ENCODE measurements at places on chromosomes 2 and 18.

GRCh38 chr2:12819721-12820120, 103.0 kb downstream of the TRIB2 start:
- DNase-seq, result no peak

DNA sequence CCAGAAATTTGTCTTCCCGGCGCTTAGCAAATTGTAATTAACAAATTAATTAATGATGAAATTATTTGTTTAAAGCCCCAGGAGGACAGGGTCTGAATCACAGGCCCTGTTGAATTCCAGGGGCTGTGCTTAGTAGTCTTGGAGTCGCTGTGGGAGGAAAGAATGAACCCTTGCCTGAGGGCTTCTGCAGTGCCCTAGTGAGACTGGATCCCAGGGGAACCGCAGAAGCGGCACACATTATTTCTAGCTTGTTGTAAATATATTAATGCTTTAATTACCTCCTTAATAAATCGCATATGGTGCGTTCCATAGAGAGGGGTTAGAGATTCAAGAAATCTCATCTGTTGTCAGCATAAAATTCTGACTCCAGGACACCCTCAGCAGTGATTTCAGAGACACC, 235.4 kb downstream of the CELF4 start:
- no peak for DNase-seq

DNA sequence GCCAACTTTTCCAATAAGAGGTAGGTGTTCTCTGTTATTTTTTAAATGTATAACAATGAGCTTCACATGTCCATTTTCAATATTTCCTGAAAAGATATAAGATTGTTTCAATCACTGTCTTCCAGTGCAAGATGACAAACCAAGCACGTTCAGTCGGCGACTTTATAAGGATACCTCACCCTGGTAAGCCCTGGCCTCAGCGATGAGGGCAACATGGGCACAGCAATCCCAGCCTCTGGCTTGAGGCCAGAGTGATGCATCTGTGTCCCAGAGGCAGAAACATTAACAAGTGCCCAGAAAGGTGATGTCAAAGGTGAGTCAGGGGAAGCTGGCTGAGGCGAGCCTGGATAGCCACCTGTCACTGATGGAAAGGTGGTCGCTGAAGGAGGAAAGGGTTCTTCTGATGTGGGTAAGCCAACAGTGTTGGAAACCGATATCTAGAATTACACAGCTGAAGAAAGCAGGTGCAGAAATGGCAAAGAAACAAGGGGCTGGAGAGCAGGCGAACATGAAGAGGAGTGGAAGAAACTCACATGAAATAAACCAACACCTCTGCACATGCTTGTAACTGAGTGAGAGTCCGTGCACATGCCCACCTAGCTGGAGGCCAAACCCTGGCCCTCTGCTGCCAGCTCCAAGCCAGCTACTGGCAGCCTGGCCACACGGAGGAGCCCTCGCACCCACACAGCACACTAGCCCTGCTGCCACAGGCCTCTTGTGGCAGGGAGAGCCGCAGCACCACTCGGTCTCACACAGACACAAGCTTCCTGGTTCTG, 65.5 kb downstream of the FBXO15 start:
- peak; percentile 50 for DNase-seq

DNA sequence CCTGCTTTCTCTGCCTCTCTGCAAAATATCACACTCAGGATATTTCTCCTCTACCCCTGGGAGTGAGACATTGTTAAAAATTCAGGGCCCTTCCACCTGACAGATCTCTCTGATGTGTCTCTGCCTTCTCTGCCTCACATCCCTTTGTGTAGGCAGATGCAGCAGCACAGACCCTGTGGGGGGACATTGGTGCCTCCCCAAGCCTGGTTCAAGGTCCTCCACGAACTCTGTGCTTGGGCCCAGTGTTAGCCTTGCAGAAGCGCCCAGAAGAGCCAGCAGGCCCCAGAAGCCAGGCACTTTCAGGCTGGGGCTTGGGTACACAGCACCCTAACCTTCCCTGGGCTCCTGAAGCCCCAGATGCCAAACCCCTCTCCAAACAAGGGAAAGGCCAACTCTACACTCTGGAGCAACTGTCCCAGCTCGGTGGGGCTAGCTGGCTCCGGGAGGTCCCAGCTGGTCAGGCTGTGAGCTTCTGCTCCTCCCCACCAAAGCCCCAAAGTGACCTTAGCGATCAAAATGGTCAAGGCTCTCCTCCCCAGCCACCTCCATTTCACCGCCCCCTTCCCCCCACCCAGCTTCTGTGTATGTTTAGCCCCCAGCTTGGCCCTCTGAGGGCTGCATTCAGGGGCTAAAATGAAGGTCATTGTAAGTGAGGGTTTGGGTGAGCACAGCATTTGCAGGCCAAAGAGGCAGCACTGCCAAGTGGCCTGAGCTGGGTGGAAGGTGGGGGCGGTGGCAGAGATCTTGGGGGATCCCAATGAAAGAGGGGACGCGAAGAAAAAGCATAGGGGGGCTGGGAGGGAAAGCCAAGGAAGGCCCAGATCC, 2.6 kb downstream of the HOXD9 start:
- DNase-seq, result no peak

- no peak for DNase-seq
Observed at GRCh38 chr2:128307595-128307994, 11.1 kb downstream of the HS6ST1 start.

DNA sequence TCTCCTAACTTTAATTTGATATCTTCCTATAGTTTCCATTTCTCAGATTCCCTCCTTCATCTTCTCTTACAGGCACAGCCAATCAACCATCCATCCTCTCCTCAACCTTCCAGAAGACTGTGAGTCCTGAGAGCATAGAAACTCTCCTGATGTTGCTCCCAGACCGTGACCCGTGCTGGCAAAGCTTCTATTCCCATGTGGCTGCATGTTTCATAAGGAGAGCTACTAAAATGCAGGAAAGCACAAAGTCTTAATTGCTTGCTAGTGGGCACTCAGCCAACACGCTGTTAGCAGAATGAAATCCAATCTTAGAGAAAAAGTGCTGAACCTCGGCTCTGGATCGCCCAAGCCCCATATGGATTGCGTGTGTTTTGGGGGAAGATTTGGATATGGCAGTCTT, 1244.7 kb upstream of the ZEB2 start:
- no peak for DNase-seq

GRCh38 chr18:42094875-42095274, 139.8 kb downstream of the PIK3C3 start:
- DNase-seq, result no peak

DNA sequence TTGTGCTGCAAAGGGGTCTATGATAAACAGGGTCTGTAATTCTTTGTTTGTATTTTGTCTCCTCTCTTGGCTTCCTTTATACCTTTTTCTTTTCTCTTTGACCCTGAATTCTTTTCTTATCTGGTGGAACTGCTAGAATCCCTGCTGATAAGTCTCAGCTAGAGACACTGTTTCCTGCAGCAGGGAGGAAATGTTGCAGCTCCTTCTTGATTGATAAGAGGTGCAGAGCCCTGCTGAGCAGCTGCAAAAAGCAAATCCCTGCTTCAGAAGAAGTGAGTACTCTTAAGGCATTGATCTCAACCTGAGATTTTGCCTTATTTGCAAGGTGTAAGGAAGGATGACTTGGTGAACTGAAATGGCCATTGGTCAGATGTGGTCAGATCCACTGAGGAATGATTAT, 167.8 kb downstream of the NUP35 start:
- DNase-seq, result no peak

DNA sequence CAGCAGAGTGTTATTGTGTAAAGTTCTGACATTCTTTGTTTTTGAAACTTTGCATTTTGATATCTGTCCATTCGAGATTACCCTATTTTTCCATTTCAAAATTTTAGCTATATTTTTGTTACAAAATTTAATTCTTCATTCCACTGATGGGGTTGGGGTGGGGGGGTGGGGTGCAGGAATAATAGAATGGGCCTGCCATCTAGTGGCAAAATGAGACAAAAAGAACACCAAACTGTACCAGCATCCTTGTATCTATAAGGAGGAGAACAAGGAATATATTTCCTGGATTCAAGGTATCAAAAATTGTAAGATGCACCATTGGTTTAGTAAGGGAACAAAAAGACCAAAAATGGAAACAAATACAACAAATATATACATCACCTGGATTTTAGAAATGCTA, 27.9 kb upstream of the TTR start:
- no peak for DNase-seq

DNA sequence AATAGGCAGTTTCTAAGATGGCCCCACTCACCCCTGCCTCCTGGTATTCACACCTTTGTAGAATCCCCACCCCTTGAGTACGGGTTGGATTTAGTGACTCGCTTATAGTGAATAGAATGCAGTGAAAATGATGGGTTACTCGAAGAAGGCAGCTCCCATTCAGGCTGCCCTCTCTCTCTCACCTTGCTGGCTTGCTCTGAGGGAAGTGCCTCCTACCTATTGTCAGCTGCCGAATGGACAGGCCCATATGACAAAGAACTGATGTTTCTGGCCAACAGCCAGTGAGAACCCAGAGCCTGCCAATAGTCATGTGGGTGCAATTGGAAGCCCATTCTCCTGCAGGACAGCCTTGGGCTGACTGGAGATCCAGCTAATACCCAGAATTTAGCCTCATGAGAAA, 22.1 kb upstream of the RNF103 start:
- DNase-seq, result no peak

- no peak for DNase-seq
Observed at GRCh38 chr2:120481446-120482194, 135.7 kb downstream of the INHBB start.

DNA sequence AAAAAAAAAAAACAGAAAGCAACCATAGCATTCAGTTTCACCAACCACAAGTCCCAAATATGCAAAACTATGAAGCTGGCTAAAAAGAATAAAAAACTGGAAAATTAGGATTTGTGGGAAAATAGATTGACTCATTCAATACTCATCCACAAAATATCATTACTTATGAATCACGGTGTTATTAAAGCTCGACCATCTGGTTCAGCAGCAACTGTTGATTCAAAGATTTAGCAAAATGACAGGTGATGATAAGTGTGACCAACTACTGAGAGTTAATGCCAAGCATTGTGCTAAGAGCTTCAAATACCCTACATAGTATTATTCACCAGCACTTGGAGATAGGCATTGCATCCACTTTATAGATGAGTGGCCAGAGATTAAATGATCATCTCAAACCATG, 26.2 kb upstream of the XDH start:
- DNase-seq, result no peak

GRCh38 chr2:19122220-19122619, 236.2 kb downstream of the OSR1 start:
- no peak for DNase-seq

GRCh38 chr2:237222178-237222577, 136.5 kb downstream of the COPS8 start:
- no peak for DNase-seq

DNA sequence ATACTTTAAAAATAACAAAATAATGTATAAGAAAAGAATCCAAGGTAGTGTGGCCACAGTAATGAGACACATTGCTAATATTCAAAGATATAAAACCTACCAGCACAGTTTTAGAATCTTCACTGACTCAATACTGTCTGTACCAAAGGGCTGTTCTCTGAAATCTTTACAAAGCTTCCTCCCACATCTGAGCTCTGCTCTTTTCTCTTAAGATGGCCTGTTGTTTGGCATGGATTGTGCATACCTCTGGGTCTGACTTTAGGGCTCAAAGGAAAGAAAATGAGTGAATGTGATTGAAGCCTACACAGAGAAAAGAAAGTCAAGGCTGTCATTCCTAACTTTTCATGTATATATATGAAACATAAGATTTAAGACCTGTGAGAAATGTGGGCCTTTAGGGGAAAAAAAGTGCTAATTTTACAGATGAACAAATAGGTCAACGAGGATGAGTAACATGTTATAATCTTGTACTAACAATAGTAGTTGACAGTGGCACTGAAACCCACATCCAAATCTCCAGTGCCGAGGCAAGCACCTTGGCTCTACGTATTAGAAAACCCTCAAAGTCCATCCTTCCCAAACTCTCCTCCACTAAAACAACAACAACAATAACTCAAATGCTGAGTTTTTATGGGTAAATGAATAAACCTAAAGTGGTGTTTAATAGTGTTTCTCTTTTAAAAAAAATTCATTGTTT, 114.2 kb downstream of the ZNF521 start:
- DNase-seq, result no peak

- DNase-seq, result no peak
Observed at GRCh38 chr2:78070693-78071092, 548.5 kb upstream of the LRRTM4 start.

DNA sequence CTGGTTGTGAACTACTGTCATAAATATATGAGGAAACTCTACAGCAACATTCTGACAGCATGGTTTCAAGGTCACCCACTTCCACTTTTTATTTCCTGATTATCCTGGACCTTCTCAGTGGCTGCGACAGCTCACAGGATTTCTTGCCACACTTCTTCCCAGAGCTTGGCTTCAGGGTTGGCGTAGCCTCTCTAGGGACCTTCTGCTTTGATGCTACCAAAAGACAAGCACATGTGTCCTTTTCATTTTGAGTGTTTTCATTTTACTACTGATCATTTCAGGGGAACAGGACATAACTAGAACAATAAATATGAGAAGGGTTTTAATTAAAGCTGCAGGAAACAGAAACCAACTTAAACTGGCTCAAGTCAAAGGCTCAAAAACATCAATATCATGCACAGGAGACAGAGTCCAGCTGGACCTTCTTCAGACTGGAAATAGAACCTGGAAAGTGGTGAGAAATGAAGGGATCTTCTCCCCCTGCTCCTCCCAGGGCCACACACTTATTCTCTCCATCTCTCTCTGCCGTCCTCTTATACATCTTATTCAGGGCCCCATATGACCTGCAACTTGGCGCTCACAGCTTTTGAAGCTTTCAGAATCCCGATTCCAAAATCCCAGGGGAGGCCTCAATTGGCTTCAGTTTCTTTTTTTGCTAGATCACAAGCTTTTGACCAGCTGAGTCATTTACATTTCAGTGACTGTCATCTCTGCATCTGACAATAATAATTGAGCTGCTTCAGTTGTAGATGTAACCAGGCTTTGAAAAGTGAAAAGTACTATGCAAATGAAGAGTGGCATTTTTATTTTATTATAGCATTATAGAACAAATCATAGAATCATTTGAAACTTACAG, 9.7 kb downstream of the VIT start:
- no peak for DNase-seq

All from activated T-cell treated with anti-CD3 and anti-CD28 coated beads for 1 hour (primary cell).